ENCODE measurements at places on chromosomes 6 and 20.

- DNase-seq, result no peak
Measured at GRCh38 chr20:53805895-53806384, 212.3 kb upstream of the ZNF217 start.

GRCh38 chr6:162063666-162064065, 663.9 kb downstream of the PRKN start:
- no peak for DNase-seq

- DNase-seq, result no peak
Measured at GRCh38 chr6:159090530-159091480, 46.0 kb upstream of the TAGAP start.

GRCh38 chr6:43895656-43896328, 125.8 kb downstream of the VEGFA start:
- DNase-seq, result no peak

GRCh38 chr20:17712708-17713107, 12.9 kb downstream of the BANF2 start:
- no peak for DNase-seq

- no peak for DNase-seq
Measured at GRCh38 chr6:12096342-12096741, 84.2 kb downstream of the HIVEP1 start.

DNA sequence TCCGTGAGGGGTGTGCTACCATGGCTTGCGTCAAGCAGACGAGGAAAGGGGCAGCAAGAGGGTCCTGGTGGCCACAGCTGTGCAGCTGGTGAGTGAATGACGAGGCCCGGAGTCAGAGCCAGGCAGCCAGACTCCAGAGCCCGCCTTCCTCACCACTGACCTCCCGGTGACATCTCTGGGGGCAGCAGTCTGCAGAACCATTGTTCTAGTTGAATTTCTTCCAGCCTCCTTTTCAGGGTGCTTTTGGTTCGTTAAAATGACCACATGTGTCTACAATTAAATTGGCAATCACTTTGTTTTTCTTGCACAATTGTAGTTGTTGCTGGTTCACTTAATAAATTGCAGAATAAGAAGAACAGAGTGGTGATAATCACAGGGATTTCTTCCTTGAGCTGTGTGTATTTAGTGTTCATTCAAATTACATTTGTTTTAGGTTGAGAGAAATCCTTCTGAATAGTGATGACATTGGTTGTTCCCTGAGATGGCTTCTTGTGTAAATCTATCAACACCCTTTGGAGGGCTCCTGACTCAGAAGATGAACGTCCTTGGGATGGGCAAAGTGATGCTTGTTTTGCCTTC, 96.4 kb downstream of the TULP4 start:
- no peak for DNase-seq

GRCh38 chr20:17609811-17610377, 40.0 kb downstream of the DSTN start:
- DNase-seq, result no peak

DNA sequence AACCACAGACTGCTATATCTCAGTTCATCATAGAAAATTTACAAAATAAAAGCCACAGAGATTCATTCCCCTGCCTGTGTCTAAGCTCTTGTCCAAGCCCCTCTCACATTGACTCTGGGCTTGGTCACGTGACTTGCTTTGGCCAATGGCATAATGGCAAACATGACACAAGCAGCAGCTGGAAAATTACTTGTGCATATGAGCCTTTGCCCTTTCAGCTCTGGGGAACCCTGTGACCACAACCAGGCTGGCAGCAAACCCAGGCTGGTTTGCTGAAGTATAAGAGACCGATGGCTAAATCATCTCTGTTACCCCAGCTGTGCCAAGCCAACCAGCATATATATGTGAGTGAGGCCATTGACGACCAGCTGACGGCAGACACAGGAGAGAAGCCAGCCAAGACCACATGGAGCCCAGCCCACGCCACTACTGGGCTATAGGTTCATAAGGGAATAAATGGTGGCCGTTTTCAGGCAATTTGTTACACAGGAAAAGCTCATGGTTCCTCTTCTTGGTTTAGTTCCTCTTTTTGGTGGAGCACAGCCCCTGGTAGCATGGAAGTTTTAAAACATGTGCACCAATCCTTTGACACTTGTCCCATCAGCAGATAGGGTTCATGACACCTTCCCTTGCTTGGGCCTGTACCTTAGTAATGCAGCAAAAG, 31.8 kb upstream of the RSPO4 start:
- no peak for DNase-seq

All from T-helper 2 cell (primary cell).